ENCODE measurements at places on chromosomes 5 and 9.

DNA sequence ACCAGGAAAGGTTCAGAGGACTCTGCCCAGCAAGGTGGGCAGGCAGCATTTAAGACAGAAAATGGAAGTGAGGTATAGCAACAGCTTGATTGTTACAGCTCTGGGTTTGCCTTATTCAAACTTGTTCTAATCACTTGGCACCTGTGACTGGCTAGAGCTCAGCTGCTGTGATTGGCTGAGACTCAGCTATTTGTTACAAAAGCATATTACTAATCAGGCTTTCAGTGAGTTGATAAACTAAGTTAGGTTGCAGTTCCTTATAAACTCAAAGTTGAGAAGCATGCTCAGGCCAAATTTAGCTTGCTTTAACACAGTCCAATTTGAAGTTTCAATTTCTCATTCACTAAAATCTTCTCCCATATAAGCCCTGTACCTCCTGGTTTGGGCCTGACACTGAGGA, 56.3 kb downstream of the GDA start:
- no peak for DNase-seq

- DNase-seq, result no peak
Measured at GRCh38 chr5:24823625-24824024, 178.8 kb upstream of the CDH10 start.

- no peak for DNase-seq
Measured at GRCh38 chr9:136292026-136292538, 11.8 kb downstream of the CCDC187 start.

GRCh38 chr5:16418471-16418922, 47.1 kb downstream of the ZNF622 start:
- no peak for DNase-seq

- DNase-seq, result no peak
Measured at GRCh38 chr9:120915854-120916470, 10.6 kb downstream of the TRAF1 start.

- no peak for DNase-seq
Measured at GRCh38 chr5:83745816-83746215, 25.2 kb upstream of the HAPLN1 start.

All from GM18507 (cell line).